NCI-H1092 (cell line): ENCODE measurements at places on chromosomes 4 and X.

DNA sequence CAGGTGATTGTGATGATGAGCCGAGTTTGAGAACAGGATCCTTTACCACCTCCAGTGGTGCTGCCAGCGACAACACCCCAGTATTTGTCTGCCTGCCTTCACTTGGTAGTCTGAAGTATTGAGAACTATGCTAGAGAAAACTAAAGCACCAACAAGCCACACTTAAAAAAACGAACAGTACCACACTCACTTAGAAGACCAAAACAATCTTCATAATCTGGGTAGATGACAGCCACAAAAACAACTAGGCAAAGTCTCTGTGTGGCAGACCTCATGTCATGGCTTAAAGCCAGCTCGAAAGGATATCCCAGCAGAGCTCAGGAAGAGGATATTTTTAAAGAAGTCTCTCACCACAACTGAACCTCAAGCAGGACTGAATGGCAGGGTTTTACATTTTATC lies 236.0 kb downstream of the GPC3 start:
- no peak for DNase-seq

DNA sequence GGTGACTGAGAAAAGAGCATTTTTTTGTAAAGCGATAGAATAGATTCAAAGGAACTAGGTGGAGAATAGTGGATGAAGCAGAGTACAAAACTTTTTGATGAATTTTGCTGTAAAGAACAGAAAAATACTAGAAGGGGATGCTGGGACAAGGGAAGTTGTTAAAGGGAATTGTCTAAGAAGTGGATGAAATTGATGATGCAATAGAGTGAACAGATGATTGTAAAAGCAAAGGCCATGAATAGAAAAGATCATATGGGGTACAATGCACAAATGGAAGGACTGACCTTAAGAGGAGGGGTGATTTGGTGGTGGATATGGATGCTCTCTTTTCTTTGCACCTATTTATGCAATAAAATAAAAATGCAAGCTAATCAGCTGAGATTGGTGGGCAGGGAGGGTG lies 262.7 kb upstream of the MAD2L1 start:
- DNase-seq, result no peak

DNA sequence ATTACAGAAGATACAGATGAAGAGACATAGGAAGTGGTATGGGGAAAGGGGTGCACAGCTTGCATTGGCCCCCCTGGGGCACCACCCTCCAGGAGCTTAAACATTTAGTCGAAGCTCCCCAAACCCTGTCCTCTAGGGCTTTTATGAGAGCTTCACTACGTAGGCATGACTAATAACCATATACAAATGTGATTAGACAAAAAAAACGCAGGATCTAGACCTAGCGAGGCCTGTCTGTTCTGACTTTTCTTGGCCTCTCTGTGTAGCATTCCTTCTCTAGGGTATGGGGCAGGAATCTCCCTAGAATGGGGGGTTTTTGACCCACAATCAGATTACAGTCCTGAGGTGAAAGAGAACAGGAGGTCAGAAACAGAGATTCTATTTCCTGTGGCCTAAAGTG lies 293.7 kb upstream of the GALNTL6 start:
- no peak for DNase-seq

GRCh38 chr4:25938787-25939186 lies 24.8 kb downstream of the SMIM20 start:
- no peak for DNase-seq

GRCh38 chrX:88982933-88983332 lies 235.9 kb downstream of the CPXCR1 start:
- no peak for DNase-seq
